GM03348 (cell line): ENCODE measurements at places on chromosomes 6 and 20.
A peak's percentile ranks its signal among the peaks of the same experiment; 100 is the strongest.

GRCh38 chr20:48238781-48239180, 453.5 kb upstream of the SULF2 start:
- DNase-seq, result no peak

- no peak for DNase-seq
Observed at GRCh38 chr6:117771403-117771802, 96.1 kb downstream of the NUS1 start.

- no peak for DNase-seq
Observed at GRCh38 chr6:129100164-129100563, 217.2 kb downstream of the LAMA2 start.

GRCh38 chr6:7992002-7992815, 72.0 kb downstream of the BLOC1S5 start:
- DNase-seq, result peak; percentile 87

DNA sequence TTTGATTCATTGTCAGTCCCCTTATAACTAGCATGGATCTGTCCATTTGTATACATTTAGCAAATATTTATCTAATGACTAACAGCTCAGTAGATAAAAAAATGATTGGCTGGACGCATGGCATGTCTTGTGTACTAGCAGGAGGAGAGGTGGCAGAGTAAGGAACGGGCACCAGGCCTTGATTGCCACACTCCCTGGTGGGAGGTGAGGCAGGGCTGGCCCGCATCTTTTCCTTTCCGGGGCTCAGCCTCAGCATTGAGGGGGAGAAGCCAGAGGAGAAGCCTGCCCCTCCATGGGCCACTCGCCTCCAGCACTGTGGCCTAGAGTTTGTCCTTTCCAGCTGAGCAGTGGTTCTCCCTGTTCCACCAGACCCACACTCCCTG, 84.9 kb upstream of the TMEM181 start:
- peak; percentile 26 for DNase-seq

GRCh38 chr20:40265825-40266533, 423.1 kb downstream of the MAFB start:
- DNase-seq, result peak; percentile 57

DNA sequence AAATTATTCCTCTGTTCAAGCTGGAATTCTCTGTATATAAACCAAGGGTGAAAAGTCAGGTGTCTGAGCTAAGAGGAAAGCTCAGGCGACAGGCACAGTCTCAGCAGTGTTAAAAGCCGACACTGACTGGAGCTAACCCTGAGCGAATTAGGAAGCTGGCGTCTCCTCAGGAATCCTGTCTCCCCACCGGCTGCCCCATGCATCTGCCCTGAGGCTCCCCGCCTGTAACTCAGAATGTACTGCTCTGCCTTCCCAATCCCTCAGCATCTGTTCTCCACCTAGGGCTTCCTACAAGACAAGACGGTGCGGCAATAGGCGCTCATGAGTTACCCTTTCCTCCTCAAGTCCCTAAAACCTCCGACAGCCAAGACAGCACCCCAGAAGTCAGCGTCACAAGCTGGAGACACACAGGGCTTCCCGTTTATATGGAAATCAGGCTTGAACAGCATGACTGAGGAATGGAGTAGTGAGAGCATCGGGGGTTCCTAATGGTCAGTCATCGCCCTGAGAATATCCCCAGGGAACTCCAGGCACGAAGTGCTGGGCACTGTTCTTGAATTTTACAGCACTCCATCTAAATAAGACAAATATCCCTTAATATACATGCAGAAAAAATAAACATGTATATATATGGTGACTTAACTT, 33.5 kb downstream of the WDR27 start:
- DNase-seq, result no peak

GRCh38 chr6:142242269-142242668, 59.5 kb upstream of the ADGRG6 start:
- peak; percentile 42 for DNase-seq
